ENCODE measurements at places on chromosomes 2 and 18. TPM values are rescaled to one million over a fixed set of nuclear protein-coding genes. Genes with fewer than 3 reads are reported as not detected.
A peak's percentile ranks its signal among the peaks of the same experiment; 100 is the strongest.

Gene SRD5A2
- not detected for total RNA-seq

Gene NEURL3
- 2.6 TPM for total RNA-seq

Gene HK2
- total RNA-seq = 162 TPM

Gene SPATA3
- total RNA-seq = not detected

Gene FSIP2
- total RNA-seq = 5.9 TPM

DNA sequence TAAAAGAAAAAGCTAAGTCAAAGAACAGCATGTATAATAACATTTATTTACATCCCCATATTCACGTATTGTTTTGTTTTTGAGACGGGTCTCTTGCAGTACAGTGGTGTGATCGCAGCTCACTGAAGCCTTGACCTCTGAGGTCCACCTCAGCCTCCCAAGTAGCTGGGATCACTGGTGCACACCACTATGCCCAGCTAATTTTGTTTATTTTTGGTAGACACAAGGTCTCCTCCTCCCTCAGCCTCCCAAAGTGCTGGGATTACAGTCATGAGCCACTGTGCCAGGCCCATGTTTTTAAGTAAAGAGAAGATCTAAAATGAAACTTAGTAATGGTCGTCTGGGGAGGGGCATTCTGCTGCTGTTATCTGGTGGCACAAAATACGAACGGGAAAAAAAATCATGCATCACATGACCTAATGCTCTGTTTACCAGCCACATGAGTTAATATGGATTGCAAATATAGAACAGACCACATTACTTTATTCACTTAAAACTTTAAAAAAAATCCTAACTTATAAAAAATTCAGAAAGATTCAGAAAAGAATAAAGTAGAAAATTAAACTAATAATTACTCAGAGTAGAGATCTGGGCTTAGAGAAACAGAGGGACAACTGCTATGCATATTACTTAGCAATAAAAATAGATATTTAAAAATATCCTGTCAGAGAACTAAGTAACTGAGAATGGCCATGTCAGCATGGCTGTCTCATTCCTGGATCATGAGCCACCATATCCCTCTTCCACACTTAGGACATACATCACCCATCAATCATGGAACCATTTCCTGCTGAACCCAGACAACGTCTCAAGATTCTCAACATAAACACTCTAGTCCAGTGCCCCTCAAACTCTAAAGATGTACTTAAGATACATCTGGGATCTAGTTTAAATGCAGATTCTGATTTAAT, 7.3 kb downstream of the MMADHC start:
- H3K36me3 ChIP-seq = no peaks in the 10 kb centered on the region
- peaks cover 6% of the 10 kb centered on the region for H3K4me1 ChIP-seq
- H3K27me3 ChIP-seq = no peaks in the 10 kb centered on the region
- no peak overlapping the region for H3K27ac ChIP-seq

GRCh38 chr2:195395362-195395761, 261.7 kb upstream of the SLC39A10 start:
- H3K4me1 ChIP-seq = no peaks in the 10 kb centered on the region
- no peak overlapping the region for H3K4me3 ChIP-seq
- no peak overlapping the region for H3K27ac ChIP-seq
- no peaks in the 10 kb centered on the region for H3K36me3 ChIP-seq
- H3K27me3 ChIP-seq = no peaks in the 10 kb centered on the region

DNA sequence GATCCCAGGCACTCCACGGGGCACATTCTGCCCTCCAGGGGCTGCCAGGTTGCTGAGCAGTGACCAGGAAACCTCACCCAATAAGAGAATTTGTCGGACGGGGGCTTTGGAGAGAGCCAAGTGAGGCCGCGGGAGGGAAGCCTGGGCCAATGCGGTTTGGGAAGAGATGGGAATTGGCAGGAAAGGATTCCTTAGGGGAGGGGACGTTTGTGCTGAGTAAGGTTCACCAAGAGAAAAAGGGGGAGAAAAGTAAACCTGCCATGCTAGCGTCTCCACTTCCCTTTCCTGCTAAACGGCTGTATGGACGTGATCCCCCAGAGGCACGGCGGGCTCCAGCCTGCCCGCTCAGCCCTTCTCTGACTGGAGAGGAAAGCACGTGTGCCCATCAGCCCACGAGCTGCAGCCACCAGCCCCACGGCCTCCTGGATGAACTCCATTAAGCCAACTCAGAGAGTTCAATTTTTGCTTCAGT, 194.4 kb upstream of the ID2 start:
- no peaks in the 10 kb centered on the region for H3K4me1 ChIP-seq
- no peak overlapping the region for H3K4me3 ChIP-seq
- DNase-seq = no peak
- H3K27me3 ChIP-seq = no peaks in the 10 kb centered on the region

Gene NLRC4
- 0.22 TPM for total RNA-seq

DNA sequence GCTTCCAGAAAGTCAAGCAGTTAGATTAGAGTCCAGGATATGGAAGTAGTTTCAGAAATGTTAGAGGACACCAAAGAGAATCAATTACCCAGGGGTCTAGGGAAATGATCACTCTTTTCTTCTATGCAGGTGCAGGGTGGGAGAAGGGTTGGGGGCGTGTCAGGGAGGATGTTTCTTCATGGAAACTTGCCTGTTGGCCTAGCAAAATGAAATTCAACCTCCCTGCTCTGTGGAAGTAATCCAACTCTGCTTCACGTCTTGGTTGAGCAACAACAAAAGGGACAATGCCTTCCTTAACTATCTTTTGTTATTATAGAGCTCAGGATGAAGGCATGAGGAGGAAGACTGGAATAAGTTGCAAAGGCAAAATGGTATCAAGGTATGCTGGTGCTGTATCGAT, 210.8 kb upstream of the ETAA1 start:
- no peaks in the 10 kb centered on the region for H3K36me3 ChIP-seq
- DNase-seq = no peak
- no peaks in the 10 kb centered on the region for H3K4me1 ChIP-seq
- H3K27ac ChIP-seq = no peak overlapping the region
- no peak overlapping the region for H3K4me3 ChIP-seq

GRCh38 chr2:70935468-70936164, at the start of gene ATP6V1B1:
Gene ATP6V1B1, plus strand, starts transcription at chr2:70935900. Its CDS starts 55 bp downstream, at chr2:70935955.
- peak; percentile 17 for DNase-seq
- H3K4me1 ChIP-seq = no peaks in the 10 kb centered on the region
- no peak within 1 kb of the TSS for H3K4me3 ChIP-seq
- no peaks in the 10 kb centered on the region for H3K36me3 ChIP-seq
- H3K27ac ChIP-seq = no peak within 1 kb of the TSS
